Right kidney (tissue), 9 donors: ENCODE measurements at places on chromosomes 1 and 21.
A peak's percentile ranks its signal among the peaks of the same experiment; 100 is the strongest.

GRCh38 chr1:232912845-232913580 is 37.4 kb upstream of the NTPCR start:
- DNase-seq: no peak

GRCh38 chr1:39825432-39825941 is 36.8 kb upstream of the BMP8B start:
- no peak for DNase-seq

- DNase-seq: no peak
Measured at GRCh38 chr21:37001441-37001840, 5.1 kb upstream of the RIPPLY3 start.

GRCh38 chr1:50305808-50306207 is 117.4 kb downstream of the DMRTA2 start:
- DNase-seq: no peak

- no peak for DNase-seq
Measured at GRCh38 chr1:24900985-24901781, 28.9 kb downstream of the RUNX3 start.

DNA sequence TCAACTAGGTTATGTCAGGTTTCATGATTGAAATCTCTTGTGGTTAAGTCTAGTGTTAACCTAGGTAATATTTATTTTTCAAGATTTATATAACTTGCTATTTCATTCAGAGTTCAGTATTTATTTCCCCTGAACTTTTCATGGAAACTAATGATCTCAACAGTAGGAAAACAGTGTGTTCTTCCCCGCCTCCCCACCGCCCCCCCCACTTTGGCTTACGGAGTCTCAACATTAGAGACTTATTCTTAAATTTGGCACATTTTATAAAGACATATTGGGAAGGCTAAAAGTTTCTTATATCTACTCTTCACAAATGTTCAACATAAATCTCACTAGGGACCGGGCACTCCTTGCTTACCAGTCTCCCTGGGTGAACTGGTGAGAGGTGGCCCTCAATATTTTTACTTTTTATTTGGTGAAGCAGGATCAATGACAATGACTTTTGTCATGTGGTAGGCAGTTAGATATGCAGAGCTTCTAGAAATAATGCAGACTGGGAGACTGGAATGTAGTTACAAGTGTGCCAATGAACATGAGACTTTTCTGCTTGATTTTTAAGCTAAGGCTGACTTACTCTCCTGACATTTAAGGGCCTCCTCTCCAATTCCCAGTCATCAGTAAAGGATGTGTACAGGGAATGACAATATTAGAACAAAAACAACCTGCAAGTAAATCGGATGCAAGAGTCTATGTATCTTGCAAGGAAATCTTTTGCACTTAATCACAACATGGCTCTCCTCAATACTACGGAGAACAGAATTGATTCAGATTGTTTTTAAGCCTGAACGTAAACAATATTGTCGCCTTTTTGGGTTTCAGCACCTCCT is 1.7 kb upstream of the MAN1A2 start:
- DNase-seq: no peak

GRCh38 chr1:11558871-11559590 is 80.1 kb downstream of the DISP3 start:
- DNase-seq: no peak

DNA sequence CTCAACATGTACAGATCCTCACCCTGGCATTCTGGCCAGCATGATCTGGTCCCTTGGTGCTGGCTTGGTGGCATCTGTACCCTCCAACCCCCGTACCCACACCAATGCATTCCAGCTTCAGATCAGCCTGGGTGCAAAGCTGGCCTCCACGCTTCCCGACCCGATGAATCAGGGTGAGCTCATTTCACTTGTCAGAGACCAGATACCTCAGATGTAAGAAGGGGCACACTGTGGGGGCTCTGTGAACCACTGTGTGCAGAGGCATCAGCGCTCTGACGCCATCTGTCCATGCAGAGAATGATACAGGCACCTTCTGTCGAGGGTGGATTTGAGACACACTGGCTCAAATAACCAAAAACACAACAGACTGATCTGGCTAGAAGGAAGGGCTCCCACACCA is 76.6 kb downstream of the DMRTB1 start:
- DNase-seq: no peak

- DNase-seq: no peak
Measured at GRCh38 chr1:90370686-90371447, 346.2 kb downstream of the BARHL2 start.

GRCh38 chr1:6083801-6084446 is 38.2 kb downstream of the KCNAB2 start:
- no peak for DNase-seq

DNA sequence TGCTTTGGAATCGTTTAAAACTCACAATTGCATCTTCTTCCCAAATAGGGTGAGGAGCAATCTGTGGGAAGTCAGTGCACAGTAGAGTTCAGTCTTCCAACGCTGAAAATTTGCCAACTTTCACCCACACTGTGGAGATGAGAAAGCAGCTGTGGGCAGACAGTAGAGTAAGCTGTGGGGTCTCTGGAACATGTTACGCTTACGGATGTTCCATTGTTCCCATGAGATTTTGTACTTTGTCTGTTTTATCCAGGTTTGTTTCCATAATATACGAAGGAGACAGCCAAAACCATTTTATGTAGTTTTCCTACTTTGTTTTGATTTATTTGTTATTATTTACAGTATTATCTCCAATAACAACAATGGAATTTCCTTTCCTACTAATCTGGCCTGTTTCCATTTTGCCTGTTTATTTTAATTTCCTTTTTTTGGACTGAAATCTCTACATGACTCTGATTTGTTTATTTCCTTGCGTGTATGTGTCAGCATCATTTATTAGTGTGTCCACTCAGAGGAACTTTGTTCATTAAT is 65.1 kb upstream of the RGL1 start:
- peak; percentile 37 for DNase-seq

DNA sequence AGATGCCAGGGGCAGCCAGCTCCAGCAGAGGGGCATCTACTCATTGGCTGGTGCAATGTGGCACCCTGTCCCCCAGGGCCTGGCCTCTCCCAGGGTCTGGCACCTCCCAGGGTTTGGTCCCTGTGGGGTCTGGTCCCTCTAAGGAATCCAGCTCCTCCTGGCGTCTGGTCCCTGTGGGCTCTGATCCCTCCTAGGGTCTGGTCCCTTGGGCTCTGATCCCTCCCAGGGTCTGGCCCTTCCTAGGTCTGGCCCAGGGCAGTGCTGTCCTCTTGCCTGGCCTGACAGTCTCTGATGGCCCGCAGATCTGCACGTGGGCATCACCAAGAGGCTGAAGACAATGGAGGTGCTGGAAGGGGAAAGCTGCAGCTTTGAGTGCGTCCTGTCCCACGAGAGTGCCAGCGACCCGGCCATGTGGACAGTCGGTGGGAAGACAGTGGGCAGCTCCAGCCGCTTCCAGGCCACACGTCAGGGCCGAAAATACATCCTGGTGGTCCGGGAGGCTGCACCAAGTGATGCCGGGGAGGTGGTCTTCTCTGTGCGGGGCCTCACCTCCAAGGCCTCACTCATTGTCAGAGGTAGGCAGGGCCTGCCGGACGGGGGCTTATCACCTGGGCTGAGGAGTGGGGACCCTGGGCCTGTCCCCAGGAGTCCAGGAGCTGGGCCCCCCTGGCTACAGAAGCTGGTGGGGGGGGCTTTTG is 73.9 kb downstream of the OBSCN start:
- DNase-seq: no peak

DNA sequence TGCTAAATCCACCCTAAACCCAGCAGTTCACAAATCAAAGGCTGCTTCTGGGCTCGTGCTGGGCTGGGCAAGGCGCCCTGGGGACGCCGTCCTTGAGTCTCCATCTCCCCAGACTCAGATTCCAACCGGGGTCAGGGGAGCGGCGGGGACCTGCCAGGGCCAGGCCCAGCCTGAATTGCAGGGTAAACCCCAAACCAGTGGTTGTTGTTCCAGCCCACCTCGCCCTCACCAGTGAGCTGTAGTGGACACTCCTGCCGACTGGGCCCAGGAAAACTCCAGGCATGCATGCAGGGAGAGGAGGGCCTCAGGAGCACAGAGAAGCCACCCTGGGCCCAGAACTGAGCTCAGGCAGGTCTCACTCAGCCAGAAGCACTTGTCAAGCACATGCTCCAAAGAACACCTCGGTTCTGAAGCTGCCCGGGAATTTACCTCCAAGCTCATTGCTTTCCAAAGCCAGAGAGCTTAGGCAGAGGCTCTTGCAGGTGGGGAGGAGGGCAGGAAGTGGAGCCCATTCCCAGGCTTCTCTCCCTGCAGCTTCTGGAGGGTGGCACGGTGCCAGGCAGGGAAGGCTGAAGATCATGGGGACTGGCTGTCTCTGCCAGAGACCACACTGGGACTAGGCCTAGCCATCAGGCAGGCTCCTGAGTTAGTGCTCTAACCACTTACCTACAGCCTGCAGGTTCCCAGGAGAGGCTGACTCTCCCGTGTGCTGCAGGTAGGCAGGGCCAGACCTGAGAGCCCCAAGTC is 437.0 kb downstream of the MATN1 start:
- peak; percentile 19 for DNase-seq

- no peak for DNase-seq
Measured at GRCh38 chr1:12035312-12035711, 16.0 kb downstream of the MIIP start.

GRCh38 chr1:89943846-89944781 is 50.8 kb upstream of the ZNF326 start:
- DNase-seq: no peak

DNA sequence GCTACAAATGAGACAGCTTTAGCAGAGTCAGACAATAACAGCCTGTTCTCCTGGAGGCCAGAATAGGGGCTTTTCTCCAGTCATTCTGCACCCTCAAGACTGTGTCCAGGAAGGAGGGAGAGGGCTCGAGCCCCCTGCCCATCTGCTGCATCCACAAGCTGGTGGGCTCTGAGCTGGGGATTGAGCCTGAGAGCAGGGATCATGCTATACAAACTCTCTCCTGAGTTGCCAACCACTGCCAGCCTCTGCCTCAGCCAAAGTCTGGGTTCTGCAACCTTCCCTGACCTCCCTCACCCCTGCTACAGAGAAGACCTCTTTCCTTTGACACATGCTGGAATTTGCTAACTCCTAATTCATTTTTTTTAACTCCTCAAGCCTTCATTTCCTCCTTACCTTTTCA is 14.8 kb upstream of the PPM1J start:
- no peak for DNase-seq

DNA sequence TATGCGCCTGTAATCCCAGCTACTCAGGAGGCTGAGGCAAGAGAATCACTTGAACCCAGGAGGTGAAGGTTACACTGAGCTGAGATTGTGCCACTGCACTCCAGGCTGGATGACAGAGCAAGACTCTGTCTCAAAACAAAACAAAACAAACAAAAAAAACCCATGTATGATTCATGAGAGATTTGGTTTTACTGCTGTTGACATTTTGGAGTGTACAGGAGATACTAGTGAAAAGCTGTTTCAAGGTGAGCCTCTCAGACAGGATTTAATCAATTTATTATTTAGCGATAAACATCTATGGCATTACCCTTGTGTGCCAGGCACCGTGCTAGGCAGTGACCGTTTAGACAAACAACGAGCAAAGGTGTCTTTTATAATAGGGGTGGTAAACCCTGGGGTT is 16.5 kb downstream of the LHX4 start:
- no peak for DNase-seq

GRCh38 chr1:188941986-188942385 is 1535.7 kb downstream of the BRINP3 start:
- no peak for DNase-seq

DNA sequence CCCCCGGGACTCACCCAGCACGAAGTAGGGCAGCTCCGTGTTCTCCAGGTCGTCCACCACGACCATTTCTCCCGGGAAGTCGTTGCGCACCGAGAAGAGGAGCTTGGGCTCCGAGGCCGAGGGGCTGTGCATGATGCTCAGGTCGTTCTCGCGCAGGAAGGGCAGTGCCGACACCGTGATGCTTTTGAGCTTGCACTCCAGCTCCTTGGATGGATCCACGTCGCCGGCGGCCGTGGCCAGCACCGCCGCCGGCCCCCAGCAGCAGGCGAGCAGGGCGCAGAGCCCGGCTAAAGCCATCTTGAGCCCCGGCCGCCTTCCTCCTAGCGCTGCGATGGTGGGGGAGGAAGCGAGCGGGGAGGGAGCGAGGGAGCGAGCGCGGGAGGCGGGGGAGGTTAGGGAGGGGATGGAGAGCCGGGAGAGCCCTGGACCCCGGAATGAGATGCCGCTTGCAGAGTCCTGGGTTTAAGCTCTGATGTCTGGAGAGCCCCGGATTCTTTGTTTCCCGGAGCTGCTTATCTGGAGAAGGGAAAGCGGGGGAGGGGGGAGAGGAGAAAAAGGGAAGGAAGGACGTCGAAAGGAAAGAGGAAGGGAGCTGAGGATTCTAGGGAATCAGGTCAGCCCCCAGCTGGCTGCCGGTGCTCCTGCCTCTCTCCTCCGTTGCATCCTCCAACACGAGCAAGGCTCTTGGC is at the start of gene ASTN1:
Gene ASTN1, minus strand, starts transcription at position 333 of the 689 bp plus-strand sequence. Its CDS starts 36 bp downstream, at position 297.
- peak; percentile 76 for DNase-seq

DNA sequence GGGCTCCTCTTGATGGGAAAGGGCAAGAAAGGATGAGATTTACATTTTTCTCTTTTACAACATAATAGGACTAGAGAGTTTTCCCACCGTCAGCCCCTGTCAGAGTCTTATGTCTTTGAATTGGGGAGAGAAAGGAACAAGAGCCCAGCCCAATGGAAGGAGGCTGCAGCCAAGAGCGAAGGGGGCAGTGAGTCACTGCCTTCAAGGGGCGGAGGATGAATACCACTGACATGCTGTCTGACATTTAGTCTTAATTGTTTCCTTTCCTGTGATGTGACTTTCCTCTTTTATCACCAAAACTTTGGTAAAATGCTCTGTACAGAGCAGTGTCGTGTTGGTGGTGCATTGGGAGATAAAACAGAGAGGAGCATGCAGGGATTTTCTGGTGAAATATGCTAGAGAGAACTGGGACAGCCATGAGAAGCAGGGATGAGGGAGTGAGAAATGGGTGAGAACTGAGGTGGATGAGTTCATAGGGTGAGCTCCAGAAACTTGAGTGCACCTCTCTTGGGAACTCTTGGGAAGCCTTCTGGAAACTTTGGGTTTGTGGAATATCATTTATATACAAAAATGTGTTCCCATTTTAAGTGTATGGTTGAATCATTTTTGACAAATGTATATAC is 179.9 kb upstream of the FGGY start:
- no peak for DNase-seq

GRCh38 chr1:156082309-156083091 is at the start of gene MEX3A:
MEX3A (minus strand) TSS chr1:156082465; CDS start chr1:156081998, 467 bp downstream.
- DNase-seq: peak; percentile 95

GRCh38 chr1:112954945-112955772 is 837 bp downstream of the SLC16A1 start:
- no peak for DNase-seq

DNA sequence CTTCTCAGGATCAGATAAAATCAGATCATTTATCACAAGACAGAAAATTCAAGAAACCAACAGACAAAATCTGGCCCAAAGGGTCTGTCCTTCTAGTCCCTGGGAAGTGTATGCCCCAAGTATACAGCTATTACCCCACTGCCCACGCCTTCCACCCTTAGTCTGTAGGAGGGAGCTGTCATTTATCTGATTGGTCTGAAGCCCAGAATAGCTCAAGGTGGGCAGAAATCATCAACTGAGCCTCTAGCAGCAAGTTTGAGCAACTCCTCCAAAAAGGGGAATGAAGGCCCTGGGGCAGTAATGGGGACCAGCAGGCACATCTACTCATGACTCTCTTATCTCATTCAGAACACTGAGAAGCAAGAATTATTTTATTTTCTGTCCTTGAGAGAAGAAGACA is 126.9 kb downstream of the MATN1 start:
- DNase-seq: no peak
